ENCODE measurements at places on chromosomes 2 and 18.

DNA sequence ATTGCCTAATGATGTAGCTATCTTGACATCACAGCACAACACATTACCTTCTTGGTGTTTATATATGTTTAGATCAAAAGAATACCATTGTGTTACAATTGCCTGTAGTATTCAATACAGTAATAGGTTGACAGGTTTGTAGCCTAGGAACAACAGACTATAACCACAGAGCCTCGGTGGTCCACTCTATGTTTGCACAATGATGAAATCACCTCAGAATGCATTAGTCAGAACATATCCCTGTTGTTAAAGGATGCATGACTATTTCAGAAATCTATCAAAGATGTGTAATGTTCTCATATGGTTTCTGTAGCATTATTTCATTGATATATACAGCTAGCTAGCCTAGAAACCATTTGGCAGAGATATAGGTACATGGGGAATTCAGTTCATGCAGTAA, 8.9 kb downstream of the METTL5 start:
- no peak for DNase-seq

DNA sequence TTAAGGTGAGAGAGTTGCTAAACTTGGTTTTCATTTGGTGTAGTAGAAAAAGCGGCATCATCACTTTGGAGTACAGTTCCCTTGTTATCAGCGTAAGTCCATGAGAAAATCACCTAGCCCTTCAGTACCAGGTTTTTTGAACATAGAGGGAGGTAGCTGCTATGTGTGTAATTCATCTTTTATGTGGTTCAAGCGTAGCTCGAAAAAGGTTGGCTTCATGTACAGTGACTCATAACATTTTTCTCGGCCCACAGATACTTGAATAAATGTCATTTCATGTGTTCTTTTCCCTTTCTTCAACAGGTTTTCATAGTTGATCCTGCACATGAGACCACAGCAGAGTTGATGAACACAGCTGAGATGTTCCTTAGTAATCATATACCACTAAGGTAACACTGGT, 43.6 kb downstream of the UGGT1 start:
- DNase-seq: no peak

GRCh38 chr2:239288951-239289511, 111.8 kb downstream of the HDAC4 start:
- peak; percentile 68 for DNase-seq

GRCh38 chr18:23330423-23330822, 122.7 kb upstream of the RIOK3 start:
- DNase-seq: no peak

DNA sequence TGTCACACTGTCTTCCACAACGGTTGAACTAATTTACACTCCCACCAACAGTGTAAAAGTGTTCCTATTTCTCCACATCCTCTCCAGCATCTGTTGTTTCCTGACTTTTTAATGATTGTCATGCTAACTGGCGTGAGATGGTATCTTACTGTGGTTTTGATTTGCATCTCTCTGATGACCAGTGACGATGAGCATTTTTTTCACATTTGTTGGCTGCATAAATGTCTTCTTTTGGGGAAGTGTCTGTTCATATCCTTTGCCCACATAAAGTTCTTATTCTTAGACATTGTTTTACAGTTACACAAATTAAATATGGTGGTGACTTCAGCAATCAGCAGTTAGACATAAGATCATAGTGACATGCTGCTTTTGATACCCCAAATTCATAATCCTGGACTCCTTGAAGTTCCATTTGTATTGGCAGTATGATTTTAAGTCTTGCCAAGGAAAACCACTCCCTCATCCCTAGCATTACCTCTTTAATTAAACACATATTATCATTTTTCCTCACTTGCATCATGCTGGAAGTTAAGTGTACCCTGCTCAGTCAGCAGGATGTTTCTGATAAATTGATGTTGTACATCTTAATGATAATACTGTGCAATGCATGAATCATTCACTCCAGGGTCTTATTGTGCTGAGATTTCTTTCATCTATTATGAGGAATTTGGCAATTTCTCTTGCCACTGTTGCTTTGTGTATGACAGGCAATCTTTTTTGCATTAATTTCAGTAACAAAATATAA, 67.6 kb upstream of the STAT1 start:
- DNase-seq: no peak

- DNase-seq: no peak
Observed at GRCh38 chr18:66728951-66729350, 125.1 kb upstream of the CDH19 start.

DNA sequence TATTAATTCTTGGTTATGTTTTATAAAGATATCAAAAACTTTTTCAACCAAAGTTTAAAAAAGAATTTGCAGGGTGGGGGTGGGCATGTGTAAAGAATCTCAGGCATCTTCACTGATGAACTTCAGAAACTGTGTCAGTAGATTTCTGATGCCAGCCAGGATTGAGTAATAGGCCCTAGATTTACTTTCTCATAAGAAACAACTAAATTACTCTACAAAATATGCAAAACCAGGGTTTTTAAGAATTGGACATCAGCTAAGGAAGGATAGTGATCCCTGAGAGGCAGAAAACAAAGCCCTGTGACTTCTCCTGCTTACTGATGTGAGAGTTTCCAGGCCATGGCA, 11.9 kb upstream of the IL1R1 start:
- DNase-seq: no peak

- no peak for DNase-seq
Observed at GRCh38 chr2:185239491-185239890, 499.1 kb upstream of the FSIP2 start.

GRCh38 chr2:94923196-94923595, 52.0 kb downstream of the TEKT4 start:
- DNase-seq: no peak

DNA sequence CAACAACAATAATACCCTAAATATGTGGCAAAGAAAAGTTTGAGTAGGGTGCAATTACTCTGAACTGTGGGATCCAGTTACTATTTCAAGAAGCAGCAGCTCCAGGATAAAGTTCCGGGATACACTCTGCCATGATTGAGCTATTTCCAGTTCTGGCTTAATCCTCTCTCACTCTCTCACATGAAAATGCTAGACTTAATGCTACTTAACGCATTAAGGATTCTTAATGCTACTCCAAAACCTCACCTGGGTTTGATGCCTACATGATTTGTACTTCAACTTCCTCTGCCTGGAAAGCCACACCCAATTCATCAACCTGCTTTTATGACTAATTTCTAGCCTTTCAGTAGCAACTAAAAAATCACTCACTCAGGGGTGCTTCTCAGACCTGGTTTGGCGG, 151.1 kb upstream of the HNMT start:
- no peak for DNase-seq

GRCh38 chr2:85053802-85054201, 79.4 kb upstream of the TCF7L1 start:
- DNase-seq: no peak

GRCh38 chr2:50620783-50621182, 411.1 kb downstream of the NRXN1 start:
- no peak for DNase-seq

GRCh38 chr2:82839036-82839435, 1620.0 kb downstream of the SUCLG1 start:
- DNase-seq: no peak

- DNase-seq: no peak
Observed at GRCh38 chr2:74164761-74165160, 13.9 kb downstream of the MOB1A start.

- peak; percentile 85 for DNase-seq
Observed at GRCh38 chr18:3624935-3625741, 175.2 kb downstream of the TGIF1 start.

DNA sequence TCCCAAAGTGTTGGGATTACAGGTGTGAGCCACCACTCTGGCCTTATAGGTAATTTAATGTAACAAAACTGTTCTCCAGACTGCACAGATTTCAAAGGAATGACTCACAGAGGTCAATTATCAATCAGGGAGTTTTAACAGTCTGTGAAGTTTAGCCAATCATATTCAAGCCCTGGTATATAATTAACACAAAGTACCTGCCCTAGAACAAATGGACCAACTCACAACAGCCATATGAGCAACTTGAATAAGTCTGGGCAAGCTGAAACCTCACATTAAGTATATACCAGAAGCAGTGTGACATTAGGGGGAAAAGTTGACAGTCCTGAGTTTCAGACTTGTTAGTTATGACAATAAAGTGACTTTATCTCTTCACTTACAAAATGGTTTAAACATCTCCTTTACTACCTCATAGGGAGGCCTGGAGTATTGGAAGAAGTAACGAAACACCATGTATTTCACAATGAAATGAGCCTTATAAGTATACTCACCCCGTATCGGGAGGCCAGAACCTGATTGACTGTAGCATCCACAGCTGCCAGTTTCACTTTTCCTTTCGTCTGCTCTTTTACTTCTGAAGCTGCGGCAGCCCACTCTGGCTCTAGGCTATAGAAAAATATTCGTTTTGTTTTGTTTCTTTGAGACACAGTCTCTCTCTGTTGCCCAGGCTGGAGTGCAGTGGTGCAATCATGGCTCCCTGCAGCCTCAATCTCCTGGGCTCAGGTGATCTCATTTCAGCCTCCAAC, 22.2 kb downstream of the PDIA6 start:
- DNase-seq: no peak

DNA sequence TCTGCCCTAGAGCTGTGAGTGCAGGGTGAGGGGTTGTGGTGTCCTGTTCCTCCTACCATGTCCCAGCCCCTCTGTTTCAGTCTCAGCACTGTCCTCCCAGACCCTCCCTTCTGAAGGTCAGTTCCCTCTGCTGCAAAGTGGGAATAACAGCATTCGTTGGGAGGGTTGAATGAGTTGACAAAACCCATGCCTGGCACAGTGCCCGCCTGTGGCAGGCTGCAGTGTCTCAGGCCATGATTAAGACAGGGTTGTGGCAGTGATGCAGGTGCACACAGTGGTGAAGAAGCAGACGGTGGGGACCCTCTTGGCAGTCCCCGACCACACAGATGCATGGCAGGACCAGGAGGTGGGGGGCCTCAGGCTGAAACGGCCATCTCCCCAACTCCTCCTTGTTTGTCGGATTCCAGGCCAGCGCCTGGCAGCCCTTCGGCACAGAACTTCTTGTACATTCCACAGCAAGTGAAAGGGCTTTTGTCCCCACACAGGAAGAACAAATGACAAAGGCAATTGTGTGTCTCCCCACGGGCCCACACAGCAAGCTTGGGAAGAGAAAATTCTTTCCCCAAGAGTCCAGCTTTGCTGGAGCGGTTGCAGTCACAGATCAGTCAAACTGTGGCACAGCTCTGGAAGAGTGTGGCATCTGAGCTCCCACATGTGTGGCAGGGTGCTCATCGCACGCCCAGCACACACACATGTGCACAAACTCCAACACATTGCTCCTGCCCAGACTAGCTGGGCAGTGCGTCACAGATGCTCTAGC, 92.0 kb upstream of the MSH2 start:
- DNase-seq: no peak

GRCh38 chr2:138277062-138277461, 224.5 kb upstream of the SPOPL start:
- DNase-seq: no peak

DNA sequence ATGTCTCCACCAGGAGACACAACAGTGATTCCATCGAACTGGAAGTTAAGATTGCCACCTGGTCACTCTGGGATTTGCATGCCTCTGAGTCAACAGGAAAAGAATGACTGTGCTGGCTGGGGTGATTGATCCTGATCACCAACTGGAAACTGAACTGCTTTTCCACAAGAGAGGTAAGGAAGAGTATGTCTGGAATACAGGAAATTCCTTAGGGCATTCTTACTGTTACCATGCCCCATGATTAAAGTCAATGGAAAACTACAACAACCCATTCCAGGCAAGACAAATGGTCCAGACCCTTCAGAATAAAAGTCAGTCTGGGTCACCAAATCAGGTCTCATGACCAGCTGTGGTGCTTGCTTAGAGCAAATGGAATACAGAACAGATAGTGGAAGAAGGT, 12.0 kb upstream of the DDX1 start:
- no peak for DNase-seq

DNA sequence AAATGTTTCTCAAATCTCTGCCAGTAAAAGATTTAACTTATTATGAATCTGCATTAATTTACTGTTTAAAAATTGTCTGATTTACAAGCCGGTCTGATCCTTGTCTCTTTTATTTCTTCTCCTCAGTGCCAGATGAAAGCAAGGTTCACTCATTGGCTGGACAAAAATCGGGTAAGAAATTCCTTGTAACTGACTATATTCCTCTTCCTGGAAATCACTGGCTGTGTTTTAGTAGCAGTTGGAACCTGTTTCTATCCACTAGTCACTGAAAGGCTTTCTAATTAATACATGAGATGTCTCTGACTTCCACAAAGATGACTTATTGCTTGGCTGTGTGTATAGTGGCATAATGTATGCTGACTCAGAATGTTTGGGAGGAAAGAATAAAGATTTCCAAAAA, 436.6 kb upstream of the NRP2 start:
- no peak for DNase-seq

DNA sequence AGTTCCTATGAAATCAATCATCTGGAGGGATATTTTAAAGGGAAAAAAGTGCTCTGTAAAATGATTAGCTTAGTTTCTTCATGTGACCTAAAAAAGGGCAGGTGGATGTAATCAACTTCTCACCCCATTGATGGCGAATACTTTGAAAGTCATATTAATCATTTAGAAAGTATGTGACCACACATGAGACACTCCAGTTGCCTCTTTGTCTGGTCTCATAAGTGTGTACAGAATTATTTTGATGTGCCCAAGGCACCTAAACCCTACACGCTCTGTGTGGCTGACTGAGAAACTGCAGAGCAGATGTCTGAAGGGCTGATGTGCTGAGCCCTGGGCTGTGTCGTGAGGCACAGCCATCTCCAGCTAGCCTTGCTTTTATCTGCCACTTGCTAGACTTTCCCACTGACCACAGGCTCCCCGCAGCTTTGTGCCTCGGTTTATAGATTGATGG, 26.9 kb downstream of the SGPP2 start:
- no peak for DNase-seq

DNA sequence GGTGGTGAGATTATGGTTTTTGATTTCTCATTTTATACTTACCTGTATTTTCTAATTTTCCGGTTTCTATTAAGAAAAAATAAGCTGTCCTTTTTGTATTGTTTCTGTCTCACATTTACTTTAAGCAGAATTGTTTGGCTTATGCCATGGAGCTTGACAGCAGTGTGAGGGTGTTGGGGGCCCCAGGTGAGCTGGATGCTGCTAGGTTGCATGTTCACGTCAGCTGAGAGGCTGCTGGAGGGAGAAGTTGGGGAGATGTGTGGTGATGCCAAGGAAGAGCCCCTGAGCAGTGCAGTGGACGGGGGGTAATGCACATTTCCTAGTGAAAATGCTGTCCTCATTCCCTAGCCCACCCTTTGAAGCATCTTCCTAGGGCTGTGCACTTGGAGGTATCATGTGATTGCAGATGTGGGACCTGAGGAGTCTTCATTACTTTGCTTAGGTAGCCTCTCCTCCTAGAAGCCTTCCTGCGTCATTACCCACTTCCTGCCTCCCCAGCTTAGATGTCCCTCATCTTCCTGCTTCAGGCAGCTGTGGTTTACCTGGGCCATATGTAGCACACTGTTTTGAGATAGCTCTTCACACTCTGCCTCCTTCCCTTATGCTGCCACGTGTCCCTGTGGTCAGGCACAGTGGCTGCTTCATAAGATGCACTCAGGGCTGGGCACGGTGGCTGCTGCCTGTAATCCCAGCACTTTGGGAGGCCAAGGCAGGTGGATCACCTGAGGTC, 16.2 kb downstream of the ATG16L1 start:
- peak; percentile 88 for DNase-seq

GRCh38 chr2:172135446-172135845, 32.7 kb upstream of the DLX2 start:
- DNase-seq: no peak
